Effector CD4-positive, alpha-beta T cell (primary cell): ENCODE measurements at places on chromosomes 7 and 10.

GRCh38 chr7:106765727-106766355 lies 99.2 kb upstream of the PIK3CG start:
- DNase-seq = no peak

DNA sequence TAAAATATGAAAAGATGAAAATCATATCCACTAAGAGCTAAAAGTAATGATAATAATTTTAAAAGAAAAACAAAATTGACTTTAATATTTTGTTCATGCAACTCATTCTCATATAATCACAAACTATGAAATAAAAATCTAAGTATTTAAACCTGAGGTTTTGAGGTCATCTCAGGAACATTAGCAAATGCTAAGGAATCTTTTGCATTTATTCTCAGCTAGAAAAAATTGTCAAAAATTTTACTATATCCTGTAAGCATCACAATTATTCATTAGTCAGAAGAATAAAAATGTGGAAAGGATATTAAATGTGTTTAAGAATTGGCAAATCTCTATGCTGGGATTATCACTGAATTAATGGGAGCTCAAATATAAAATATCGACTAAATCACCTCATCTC lies 36.8 kb upstream of the TAX1BP1 start:
- no peak for DNase-seq

GRCh38 chr7:91759205-91759863 lies 121.2 kb downstream of the MTERF1 start:
- no peak for DNase-seq

GRCh38 chr7:156582591-156583123 lies 57.9 kb upstream of the RNF32 start:
- DNase-seq = no peak

DNA sequence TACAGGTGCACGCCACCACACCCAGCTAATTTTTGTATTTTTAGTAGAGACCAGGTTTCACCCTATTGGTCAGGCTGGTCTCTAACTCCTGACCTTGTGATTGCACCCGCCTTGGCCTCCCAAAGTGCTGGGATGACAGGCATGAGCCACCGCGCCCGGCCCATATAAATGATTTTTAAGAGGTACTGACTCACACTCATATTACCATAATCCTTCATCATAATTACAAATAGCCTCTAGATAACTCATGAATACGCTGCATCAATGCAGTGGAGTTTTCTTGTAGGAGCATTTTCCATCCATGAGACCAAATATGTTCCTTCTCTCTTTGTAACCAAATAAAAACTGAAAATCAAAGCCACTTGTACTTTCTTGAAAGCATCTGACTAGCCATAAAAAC lies 193.3 kb downstream of the GRM8 start:
- no peak for DNase-seq

GRCh38 chr10:48444266-48444665 lies 137.8 kb downstream of the MAPK8 start:
- no peak for DNase-seq

- peak; percentile 1 for DNase-seq
These were observed 16.7 kb downstream of the INPP5A start for GRCh38 chr10:132554053-132554990.

DNA sequence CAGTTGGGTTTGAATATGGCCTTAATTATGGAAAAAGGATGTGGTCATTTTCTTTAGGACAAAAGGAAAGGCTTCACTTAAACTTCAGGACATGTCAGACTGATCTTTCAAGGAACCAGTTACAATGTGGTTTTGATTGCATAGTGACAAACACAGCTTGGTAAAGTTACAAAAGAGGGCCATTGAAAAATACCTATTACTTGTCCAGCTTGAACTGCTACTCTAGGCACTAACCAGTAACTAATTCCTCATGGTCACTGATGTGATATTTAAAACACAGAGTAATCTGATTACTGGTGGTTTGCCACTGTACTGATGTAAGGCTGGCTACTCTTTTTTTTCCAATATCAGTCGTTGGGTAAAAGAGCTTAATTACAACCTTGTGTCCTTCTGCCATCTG lies 22.6 kb downstream of the TES start:
- no peak for DNase-seq

GRCh38 chr7:117218700-117219099 lies 104.2 kb downstream of the WNT2 start:
- no peak for DNase-seq

- DNase-seq = no peak
These were observed 72.0 kb downstream of the GFRA1 start for GRCh38 chr10:116201011-116201410.
